NCI-H2081 treated with DMSO at 0.1 percent for 48 hours (cell line): ENCODE measurements at places on chromosomes 1 and 21.
A peak's percentile ranks its signal among the peaks of the same experiment; 100 is the strongest.

DNA sequence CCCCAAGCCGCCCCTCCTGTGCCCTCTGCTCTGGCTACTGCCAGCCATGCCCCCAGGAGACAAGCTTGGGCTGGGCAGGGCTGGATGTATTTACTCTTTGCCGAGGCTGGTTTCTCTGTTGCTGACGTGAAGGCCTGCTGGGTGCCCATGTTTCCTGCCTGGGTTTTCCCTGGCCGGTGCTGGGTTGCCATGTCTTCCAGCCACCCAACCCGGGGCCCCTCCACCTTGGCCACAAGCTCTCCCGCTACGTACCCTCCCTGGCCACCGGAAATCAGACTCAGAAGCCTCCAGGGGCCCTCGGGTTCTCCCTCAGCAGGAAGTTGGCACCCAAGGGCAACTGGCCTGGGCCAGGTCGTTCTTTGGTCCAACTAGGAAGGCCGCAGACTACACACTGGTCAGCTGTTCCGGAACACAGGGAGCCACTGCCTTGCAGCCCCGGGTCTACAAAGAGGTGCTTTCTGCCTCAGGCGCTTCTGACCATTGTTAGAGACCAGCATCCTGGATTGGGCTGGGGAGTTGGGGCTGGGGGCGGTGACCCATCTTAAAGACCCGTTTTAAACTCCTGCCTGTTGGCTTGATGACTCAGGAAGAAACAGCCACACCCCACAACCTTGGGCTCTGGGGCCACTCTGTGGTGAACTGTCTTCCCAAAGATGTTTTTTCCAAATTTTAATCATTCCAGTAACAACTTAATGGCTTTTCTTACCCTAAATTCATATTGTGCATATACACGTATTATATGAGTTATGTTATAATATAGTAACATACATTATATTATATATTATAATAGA is 71.2 kb upstream of the RUNX3 start:
- DNase-seq, result no peak

- no peak for DNase-seq
These were observed 9.2 kb downstream of the RPS6KA1 start for GRCh38 chr1:26538480-26539412.

GRCh38 chr1:8073112-8073855 is 47.2 kb upstream of the ERRFI1 start:
- no peak for DNase-seq

GRCh38 chr1:242454262-242455051 is 70.0 kb downstream of the PLD5 start:
- peak; percentile 61 for DNase-seq

- DNase-seq, result no peak
These were observed 13.0 kb upstream of the LTN1 start for GRCh38 chr21:29005696-29006095.

DNA sequence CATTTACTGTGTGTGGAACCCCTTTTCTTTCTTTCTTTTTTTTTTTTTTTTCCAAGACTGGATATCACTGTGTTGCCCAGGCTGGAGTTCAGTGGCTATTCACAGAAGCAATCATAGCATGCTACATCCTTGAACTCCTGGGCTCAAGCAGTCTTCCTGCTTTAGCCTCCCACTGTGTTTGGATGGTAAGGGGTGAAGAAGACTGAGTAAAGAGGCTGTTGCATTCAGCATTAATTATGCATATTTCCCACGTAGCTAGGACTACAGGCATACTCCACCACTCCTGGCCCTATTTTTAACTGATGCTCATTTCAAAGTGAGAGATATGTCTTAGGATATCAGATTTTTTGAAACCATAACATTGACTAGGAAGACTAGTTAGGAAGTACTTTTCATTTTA is 39.5 kb downstream of the PHACTR4 start:
- no peak for DNase-seq

DNA sequence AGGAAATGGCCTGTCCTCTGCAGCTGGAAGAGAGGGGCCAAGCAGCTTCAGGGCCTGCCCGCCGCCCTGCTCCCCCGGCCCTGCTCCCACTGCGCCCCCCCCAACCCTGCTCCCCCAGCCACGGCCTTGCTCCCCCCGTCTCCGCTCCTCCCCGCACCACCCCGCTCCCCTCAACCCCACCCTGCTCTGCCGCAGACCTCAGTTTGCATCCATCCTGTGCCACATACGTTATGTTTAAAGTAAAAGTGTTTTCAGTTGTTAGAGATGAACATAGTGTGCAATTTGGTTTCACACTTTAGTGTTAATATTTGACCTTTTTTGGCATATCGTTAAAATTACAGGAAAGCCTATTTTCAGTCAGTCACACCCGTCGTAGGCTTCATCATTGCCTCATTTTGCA is 34.1 kb upstream of the DIP2A start:
- no peak for DNase-seq

DNA sequence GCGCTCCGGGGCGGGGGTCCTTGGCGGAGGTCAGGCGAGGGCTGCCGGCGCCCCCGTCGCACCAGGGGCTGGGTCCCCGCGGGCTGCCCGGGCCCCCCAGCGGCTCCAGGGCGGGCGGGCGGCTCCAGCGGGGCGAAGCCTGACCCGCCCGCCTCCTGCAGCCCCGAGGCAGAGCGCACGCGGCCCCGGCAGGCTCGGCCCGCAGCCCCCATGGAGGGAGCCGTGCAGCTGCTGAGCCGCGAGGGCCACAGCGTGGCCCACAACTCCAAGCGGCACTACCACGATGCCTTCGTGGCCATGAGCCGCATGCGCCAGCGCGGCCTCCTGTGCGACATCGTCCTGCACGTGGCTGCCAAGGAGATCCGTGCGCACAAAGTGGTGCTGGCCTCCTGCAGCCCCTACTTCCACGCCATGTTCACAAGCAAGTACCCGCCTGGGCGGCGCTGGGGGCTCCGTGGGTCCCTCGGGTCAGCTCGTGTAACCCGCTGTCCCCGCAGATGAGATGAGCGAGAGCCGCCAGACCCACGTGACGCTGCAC is 817 bp downstream of the KLHL17 start:
- no peak for DNase-seq

DNA sequence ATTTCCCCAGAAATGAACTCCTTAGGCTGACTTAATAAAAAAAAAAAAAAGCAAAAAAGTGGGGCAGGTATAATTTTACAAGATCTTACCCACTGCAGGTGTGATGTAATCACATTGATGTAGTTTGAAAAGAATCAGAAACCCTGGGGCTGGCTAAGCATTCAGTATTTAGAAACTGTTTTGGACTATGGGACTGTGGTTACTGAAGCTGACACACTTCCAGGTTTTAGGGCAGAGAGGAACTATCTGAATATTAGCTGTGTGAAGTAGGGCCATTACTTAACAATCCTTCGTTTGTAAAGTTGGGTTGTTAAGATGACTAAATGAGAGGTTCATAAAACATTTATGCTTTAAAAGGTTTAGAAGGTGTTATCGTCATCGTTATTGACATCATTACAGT is 165.3 kb downstream of the FASLG start:
- DNase-seq, result no peak

DNA sequence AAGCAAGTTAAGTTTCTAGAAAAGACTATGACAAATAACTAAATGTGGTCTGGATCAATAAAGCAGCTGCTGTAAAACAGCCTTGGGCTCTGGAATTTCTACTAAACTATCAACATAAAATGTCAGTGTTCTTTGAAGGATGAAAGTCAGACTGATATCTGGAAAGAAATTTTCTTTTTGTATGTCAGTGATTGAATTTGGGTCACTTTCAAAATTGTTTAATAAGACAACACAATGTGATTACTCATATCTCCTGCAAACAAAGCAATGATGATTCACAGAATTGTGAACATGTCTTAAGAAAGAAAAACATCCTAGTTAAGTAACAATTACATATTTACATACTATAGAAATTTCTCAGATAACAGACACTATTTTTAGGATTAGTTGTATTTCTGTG is 826.4 kb downstream of the PLA2G4A start:
- no peak for DNase-seq

DNA sequence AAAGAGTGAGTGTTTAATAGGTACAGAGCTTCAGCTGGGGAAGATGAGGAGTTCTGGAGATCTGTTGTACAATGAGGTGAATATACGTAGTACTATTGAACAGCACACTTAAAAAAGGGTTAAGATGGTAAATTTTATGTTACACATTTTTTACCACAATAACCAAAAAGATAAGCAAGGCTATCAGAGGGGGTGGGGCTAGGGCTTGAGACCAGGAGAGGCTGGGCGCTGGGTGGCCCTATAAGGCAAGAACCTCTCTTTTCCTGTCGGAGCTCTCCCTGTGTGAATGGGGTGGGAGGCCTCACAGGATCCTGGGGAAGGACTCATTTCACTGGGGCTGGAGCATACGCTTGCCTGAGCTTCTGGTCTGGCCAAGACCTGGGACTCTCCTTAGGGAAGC is 9.0 kb downstream of the SLC41A1 start:
- no peak for DNase-seq

GRCh38 chr1:151235235-151235634 is 19.3 kb upstream of the PSMD4 start:
- DNase-seq, result no peak

GRCh38 chr1:23417570-23417969 is 7.0 kb downstream of the TCEA3 start:
- DNase-seq, result peak; percentile 19

- no peak for DNase-seq
These were observed 497 bp downstream of the ID3 start for GRCh38 chr1:23558872-23559135.

DNA sequence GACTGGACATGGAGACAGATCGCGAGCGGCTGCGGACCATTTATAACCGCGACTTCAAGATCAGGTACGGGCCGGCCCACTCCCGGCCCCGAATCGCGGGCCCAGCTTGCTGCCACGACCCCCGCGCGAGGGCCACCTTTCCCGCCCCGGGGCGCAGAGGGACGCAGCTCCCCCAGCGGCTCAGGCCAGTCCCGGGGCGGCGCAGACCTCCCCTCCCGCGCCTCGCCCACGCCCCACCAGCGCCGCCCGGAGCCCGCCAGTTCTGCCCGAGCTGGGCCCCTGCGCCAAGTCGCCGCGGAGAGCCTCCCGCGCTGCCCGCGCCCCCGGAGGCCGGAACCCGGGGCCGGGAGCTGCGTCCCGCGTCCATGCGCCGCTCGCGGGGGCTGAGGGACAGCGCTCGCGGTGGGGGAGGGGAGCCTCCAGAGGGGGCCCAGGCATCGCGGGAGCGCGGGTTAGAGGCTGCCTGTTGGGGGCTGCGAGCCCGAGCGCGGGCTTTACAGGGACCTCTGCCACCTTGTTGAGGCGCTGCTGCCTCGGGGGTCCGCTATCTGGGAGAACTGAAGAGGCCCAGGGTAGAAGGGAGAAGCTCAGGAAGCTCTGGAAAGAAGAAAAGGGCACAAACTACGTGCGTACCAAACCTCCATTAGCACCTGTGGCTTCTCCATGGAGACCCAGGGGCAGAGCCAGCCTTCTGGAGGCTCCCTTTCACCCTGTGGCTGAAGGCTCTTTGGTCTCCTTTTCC is 698 bp downstream of the MOV10 start:
- no peak for DNase-seq

DNA sequence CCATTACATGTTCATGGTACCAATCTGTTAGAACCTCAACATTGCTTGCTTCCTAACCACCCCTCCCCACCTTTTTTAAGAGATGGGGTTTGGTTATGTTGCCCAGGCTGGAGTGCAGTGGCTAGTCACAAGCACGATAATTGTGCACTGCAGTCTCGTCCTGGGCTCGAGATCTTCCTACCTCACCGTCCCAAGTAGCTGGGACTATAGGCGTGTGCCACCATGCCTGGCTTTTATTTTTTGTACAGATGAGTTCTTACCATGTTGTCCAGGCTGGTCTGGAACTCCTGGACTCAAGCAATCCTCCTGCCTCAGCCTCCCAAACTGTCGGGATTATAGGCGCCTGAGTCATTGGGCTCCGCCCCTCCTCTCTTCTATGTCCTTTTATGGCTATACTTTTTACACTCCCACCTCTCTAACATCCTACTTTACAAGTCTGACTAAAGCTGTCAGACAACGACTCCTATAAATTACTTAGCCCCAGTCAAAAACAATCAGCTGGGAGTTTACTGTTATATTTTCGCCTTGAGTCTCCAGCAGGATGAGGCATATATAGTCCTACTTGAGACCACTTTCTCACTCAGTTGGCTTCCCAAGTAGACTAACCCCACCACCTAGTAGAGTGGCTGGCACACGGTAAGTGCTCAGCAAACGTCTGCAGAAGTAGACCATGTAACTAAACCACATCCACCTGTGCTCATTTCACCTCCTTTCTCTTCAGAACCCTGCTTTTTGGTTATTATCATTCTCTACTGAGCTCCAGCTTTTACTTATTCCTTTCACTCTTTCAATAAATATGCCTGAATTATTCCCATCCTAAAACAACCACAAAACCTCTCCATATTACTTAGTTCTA is 13.8 kb downstream of the ENSA start:
- no peak for DNase-seq

GRCh38 chr1:114251573-114251939 is 97.9 kb upstream of the SYT6 start:
- DNase-seq, result no peak

DNA sequence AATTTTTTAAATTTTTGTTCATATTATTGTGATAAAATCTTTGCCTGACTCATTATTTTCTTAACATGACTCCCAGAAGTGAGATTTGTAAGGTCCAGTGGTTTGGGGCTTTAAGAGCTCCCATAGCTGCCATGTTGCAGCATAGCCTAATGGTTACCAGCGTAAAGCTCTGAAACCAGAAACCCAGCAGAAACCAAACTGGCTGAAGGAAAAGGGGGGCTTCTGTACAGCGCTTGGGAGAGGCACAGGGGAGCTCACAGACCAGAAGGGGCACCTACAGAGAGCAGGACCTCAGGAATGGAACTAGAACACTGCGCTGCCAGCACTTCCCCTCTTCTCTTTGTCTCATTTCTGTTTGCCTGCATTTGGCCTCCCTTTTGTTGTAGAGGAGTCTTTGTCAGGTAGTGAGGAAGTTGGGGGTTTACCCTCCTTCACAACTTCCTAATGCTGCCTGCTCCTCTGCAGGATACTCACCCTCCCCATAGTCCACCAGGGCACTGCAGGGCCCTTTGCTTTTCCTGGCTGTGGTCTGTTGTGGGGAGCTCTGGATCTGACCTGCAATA is 2.6 kb upstream of the PYCR2 start:
- no peak for DNase-seq

GRCh38 chr1:236602171-236602570 is 2.1 kb downstream of the HEATR1 start:
- no peak for DNase-seq

DNA sequence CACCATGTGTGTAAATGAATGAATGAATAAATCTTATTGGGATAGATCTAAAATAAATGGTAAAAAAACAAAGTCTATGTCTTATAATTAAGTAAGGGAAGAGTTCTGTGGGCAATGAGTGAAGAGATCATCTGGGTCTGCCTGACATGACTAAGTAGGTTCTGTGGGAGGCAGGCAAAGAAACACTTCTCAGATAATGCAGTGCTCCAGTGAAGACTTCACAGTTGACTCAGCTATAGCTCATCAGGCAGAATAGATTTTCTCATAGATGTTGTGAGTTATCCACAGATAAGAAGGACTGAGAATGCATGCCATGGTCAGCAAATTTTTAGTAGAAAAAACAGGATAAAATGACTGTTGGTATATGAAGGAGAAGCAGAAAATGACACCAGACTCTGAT is 12.4 kb downstream of the KRTAP22-2 start:
- no peak for DNase-seq

DNA sequence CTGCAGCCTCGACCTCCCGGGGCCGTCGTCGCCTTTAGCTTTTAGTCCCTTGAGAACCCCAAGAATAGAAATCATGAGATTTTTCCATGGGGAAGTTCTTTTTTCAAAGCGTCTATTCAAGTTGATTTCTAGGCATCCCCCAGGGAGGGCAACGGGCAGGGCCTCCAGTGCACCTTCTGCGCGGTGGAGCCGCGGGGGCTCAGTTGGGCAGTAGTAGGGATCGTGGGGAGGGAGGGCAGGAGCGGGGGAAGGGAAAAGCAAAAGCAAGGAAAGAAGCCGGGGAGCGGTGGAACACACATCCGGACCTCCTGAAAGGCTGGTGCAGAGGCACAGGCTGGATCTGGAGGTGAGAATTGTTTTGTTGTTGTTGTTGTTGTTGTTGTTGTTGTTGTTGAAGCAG is 103.4 kb downstream of the PPIAL4G start:
- DNase-seq, result no peak
